CD4-positive, alpha-beta T cell treated with Interleukin-4 for 1 hour (primary cell): ENCODE measurements at places on chromosomes 3 and 15.

GRCh38 chr3:49813497-49814174, at the start of gene UBA7:
TSS of gene UBA7 (minus strand) at chr3:49813953. CDS start at chr3:49813787, 166 bp downstream.
- peak; percentile 60 for DNase-seq

DNA sequence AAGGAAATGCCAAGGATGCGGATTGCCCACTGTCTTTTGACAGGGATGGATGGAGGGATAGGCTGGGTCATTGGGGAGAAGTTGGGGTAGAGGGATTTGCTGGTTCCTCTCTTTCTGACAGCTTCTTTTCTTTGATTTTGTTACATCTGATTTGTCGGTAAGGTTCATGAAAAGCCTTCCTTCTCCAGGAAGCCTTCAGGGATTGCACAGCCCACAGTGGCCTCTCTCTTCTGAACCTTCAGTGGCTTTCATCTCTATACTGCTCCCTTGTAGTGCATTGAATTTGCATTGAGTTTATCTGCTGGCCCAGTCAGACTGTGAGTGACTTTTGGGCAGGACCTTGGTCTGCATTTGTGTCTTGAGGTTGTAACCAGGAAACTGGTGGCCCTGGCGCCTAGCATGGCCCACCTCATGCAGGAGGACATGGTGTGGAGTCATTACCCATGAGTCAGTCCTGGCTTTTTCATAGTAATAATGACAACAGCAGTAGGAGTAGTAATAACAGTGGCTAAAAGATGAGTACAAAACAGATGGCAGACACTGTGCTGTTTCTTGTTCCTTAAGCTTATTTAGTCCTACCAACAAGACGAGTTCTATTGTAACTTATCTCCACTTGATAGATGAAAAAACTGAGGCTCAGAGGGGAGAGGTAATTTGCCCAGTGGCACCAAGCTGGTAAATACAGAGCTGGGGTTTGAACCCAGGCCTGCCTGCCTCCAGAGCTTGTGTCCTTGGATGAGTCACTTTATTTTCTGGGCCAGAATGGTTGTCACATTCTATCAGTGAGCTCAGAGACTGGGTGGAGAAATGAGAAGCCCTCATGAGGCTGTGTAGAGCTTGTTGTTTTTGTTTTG, 28.4 kb downstream of the SMAD6 start:
- no peak for DNase-seq

DNA sequence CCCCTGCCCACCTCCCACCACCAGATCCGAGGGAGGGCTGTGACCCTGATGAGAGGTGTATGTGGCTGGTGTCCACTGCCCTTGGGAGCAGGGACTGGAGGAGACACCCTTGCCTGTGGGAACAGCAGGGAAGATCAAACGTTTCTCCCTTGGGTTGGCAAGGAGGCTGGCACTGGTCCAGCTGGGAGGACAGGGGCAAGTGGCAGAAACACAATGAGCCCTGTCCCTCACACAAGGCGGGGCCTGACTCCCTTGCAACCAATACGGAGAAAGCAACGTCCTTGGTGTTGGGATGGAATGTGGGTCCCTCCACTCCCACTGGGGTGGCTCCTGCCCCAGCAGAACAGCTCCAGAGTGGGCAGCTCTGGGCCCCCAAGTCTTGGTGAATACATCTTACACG, 5.2 kb downstream of the HYAL2 start:
- DNase-seq = no peak

GRCh38 chr3:184808021-184808420, 3.9 kb upstream of the VPS8 start:
- no peak for DNase-seq

- DNase-seq = no peak
Measured at GRCh38 chr15:30055604-30056003, 27.2 kb upstream of the GOLGA8J start.

DNA sequence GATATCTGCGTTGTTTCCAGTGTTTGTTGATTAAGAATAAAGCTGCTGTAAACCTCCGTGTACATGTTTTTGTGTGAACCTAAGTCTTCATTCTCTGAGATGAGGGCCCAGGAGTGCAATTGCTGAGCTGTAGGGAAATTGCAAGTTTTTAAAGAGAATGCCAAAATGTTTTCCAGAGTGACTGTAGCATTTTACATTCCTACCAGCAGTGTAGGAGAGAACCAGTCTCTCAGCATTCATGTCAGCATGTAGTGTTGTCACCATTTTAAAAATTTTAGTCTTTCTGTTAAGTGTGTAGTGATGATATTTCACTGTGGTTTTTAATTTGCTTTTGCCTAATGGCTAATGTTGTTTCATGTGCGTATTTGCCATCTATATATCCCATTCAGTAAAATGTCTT, 3.4 kb upstream of the MGLL start:
- no peak for DNase-seq

DNA sequence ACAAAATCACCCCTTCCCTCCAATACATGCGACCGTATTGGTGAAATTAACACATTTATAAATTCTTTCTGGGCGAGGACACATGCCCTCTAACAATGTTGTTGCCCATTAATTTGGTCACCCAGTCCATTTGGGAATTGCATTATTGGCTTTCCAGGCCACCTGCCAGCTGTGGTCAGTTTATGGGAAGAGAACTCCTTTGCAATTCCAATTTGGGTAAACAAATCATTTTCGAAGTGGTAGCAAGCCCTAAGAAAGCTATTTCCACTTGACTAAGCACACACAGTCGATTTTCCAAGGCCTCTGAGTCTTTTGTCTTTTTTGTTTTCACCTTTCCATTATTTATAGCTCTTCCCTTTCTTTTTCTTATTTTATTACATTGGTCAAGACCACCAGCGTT, 362.3 kb upstream of the RGMA start:
- DNase-seq = no peak

- no peak for DNase-seq
Measured at GRCh38 chr15:70762469-70763119, 764 bp downstream of the UACA start.

- DNase-seq = no peak
Measured at GRCh38 chr3:36796161-36796560, 31.8 kb upstream of the DCLK3 start.

DNA sequence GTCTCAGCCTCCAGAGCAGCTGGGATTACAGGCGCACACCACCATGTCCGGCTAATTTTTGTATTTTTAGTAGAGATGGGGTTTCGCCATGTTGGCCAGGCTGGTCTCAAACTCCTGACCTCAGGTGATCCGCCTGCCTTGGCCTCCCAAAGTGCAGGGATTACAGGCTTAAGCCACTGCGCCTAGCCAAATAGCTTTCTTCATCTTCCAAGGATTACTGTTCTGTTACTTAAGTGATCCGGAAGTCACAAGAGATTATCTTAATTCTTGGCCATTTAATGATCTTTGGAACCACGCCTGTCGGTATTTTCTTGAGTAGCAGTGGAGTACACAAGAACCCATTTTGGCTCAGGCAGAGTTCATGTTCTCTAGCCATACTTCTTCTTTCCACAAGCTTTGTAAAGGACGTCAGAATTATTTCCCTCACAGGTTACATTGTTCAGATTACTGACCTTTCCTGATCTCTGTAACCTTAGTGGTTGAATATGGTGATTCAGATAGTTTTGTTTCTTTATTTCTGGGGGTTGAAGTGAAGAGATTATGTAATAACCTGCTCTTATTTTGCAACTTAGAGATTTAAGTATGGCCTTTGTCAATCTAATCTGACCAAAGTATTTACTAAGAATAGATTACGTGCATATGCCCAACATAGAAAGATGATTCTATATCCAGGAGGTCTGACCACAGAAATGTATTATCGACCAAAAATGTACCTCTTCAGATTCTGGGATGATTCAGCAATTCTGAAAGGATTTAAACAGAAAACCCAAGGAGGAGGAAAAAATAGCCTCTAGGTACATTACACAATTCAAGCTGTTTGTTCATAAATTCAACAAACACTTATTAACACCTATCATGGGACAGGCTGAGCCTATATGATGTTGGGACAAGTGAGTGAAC, 132.2 kb downstream of the GREM1 start:
- no peak for DNase-seq

GRCh38 chr3:13879946-13880810, at the start of gene WNT7A:
TSS of gene WNT7A (minus strand) at chr3:13880071. CDS start at chr3:13879816, 255 bp downstream.
- DNase-seq = peak; percentile 48

DNA sequence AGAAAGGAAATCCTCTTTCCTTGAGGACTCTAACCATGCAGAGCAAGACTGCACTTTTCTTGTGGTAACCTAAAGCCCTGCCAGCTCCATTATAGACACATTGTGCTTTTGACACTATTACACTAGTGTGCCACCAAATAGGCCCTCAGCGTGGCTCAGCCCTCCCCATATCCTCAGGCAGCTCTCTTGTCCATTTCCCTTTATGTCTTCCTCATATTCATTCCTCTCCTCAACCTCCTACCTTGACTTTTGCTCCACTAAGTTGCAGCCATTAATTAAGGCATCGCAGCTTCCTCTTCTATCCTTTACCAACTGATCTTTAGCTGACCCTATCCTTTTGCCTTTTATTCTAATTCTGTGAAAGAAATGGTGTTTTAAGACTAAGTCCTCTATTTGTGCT, 3.7 kb downstream of the ATG7 start:
- no peak for DNase-seq

DNA sequence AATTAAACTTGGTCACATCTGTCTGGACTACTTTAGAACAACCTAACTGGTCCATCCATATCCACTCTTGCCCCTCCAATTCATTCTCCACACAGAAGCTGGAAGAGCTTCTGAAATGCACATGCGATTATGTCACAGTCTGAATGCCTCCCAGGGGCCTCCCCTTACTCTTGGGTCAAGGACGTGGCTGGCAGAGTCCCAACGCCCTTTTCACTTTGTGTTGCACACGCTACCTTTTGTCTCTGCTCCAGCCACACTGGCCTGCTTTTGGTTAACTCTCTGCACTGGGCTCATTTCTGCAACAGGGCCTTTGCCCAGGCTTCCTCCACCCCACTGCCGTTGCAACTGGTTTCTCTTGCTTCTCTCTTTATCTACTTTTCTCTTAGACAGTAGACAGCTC, 245.2 kb downstream of the IL20RB start:
- no peak for DNase-seq

- no peak for DNase-seq
Measured at GRCh38 chr15:55758580-55758986, 15.6 kb upstream of the PRTG start.

DNA sequence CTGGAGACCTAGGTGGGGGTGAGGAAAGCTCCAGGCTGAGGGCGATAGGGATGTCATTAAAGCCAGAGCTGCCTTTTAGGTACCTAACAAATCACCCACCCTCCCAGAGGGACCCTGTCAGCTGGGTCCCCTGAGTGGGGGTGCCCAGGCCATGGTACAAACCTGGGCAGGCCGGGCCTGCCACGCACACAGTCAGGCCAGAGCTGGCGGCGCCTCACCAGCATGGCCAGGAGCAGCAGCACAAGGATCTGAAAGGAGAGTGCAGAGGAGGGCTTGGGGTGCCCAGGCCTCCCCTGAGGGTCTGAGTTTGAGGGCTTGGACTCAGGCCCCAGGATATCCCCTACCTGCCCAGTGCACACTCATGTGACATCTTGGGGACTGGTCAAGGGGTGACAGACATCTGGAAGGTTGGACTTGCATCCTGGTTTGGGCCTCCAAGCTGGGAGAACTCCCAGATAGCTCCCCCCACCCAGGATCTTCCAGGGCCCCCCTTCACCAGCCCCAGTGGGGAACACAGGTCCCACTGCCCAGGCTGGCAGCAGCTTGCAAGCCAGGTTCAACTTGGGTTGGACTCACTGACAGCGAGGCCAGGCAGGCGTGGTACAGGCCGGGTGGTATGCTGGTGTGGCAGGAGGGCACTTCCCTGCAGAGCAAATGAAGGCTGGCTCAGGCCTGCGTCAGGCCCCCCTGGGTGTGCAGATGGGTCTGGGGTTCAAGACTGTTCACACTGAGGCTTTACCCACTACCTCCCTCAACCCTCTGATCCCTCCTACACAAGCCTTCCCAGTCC, 5.2 kb downstream of the STRA6 start:
- no peak for DNase-seq

DNA sequence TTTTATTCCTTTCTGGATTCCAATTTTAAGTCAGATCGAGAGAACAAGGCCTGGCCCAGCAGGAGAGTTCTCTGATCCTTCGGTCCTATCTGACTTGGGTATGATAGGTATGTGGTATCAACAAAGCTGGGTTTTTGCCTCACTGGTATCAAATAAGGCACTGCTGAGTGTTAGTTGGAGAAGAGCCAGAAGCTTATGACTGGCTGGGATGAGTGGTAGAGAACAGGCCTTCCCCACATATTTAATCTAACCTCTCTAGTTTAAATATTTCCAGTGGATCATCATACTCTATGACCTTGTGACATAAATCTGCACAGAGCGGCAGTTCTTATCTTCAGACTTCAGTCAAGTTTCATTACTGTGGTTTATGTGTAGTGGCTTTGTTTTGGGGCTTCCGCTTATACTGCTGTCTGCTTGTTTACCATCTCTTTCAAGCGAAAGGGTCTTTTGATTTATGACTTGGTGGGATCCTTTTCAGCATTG, 164.5 kb downstream of the PTPRG start:
- no peak for DNase-seq

DNA sequence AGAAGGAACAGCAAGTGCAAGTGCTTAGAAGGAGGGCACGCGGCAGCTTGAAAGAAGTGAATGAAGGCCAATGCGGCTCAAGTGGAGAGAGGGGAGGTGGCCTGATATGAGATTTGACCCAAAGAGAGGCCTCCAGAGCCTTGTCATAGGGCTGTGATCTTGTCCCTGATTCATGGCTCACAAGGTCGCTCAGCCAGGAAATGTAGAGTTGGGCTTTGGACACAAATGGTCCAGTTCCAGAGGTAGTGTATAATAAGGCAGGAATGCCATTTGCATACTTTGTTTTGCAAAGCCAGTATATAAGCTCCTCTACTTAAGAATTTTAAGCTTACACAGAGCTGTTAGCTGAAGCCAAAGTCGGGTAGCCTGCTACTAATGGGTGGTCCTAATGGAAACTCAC, 33.7 kb downstream of the HGD start:
- DNase-seq = no peak

GRCh38 chr15:74146277-74146800, 16.0 kb downstream of the ISLR2 start:
- DNase-seq = no peak

DNA sequence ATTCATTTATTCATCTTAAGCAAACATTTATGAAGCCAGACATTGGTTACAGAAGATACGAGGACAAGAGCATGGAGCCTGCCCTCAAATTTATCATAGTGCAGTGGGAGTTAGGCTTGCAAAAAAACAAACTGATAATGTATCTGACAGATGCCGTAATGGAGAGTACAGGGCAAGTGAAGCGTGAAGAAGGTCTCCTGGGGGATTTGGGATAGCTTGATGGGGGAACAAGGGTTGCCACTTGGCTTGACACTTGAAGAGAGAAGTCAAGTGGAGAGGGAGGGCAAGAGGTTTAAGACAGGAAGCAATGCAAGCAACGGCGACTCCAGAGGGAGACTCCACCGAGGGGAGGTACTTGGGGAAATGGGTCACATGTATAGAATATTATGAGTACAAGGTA, 129.3 kb downstream of the SSR3 start:
- DNase-seq = no peak

DNA sequence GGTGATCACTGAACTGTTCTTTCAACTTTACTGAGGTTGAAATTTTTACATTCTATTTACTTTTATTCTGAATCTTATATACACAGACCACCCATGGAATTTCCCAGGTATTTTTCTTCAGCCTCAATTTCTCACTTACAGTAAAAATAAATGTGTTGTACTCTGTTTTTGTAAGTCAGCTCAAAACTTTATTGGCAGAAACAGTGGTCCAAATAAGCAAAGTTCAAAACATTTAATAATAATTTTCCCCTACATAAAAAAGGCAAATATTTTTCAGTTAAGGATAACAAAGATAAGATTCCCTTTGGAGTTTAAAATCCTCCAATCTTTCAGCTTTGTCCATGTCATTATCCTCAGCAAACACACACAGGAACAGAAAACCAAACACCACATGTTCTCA, 738.0 kb downstream of the FHIT start:
- DNase-seq = no peak

GRCh38 chr3:189975391-189975990, 145.2 kb downstream of the P3H2 start:
- no peak for DNase-seq
